ENCODE measurements at places on chromosomes 7 and 10.

- no peak for DNase-seq
Observed at GRCh38 chr10:80600256-80600655, 62.6 kb downstream of the SH2D4B start.

DNA sequence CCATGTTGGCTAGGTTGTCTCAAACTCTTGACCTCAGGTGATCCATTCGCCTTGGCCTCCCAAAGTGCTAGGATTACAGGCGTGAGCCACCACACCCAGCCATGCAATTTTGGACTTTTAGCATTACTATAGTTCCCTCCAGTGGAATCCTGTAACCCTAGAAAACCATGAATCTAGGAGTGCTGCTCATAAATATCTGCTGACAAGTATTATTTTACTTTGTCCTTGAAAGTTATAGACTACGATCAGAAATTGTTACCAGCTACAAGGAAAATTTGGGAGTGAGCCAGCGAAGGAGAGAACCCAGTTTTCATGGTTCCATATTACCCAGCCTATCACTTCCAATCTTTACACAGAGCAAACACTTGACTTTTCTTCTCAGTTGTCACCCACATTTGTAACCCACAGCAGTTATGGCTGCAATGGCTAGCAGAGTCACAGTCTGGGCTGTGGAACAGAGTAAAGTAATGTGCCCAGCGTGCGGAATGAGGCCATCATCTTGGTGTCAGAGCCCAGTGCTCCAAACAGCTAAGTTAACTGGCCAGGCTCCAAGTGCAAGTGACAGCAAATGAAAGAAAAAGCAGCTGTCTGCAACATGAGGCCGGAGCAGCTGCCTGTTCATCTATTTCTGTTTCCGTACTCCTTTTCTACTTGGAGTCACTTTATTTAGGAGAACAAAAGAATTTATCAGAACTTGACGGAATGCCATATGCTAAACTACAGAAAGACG lies 29.9 kb downstream of the ZC3HC1 start:
- DNase-seq = no peak

GRCh38 chr10:36675458-36675880 lies 449.9 kb upstream of the ANKRD30A start:
- no peak for DNase-seq

DNA sequence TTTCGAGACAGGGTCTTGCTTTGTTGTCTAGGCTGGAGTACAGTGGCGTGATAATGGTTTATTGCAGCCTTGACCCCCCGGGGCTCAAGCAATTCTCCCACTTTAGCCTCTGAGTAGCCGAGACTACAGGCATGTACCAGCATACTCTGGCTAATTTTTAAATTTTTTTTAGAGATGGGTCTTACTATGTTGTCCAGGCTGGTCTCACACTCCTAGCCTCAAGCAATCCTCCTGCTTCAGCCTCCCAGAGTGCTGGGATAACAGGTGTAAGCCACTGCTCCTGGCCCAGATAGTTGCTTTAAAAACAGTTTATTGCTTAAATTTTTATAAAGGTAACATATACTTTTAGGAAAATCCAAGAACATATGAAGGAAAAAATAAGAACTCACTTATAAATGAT lies 26.3 kb downstream of the NEURL1 start:
- DNase-seq = no peak

- no peak for DNase-seq
Observed at GRCh38 chr7:112654322-112655216, 135.6 kb downstream of the TMEM168 start.

DNA sequence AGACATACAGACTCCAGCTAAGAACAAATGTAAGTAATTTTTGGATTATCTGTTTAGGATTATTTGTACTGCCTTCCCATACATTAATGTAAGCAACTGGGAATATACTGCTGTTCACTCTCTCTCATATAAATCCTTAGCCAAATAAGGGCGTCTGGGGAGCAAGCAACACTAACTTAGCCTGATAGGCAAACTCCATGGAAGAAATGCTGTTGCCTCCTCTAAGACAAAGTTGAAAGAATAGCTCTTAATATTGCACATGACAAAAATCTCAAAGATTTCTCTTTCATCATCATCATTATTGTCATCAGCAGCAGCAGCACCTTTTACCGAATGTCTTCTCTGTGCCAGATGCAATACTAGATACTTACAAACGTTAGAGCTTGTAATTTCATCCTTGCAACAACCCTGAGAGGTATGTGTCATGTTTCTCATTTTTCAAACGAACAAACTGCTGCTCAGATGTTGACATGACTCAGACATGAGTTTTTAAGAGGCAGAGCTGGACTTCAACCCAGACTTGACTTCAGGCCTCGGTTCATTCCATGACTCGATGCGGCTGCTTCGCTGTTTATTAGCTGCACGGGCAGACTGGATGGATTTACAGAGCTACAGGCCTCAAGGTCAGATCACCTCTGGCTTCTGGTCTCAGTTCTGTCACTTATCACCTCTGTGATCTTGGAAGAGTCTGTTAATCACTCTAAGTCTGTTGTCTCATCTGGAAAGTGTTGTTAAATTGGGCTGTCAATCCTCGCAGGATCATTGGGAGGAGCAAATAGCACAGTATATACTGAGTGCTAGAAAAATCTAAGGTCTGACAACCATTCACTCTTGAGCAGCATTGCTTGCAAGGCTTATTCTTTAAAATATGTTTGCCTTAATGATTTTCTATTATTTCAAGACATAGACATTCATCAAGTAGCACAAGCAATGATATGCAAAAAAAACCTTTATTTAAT lies 126.3 kb upstream of the CELF2 start:
- no peak for DNase-seq

DNA sequence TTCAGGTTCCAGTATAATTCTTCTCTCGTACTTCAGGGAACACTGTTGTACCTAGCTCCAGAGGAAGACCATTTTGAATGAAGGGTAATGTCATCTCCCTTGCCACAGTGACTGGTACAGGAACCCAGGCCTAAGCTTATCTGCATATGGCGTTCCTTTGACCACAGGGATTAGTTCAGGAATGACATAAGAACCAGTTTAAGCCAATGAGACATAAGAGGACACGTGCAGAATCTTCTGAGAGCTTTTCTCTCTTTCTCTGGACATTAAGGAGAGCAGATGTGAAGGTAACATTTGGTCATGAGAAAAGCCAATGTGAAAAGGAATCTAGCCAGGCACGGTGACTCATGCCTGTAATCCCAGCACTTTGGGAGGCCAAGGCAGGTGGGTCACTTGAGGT lies 21.8 kb upstream of the HIBADH start:
- DNase-seq = no peak

GRCh38 chr10:33022090-33022489 lies 64.1 kb upstream of the ITGB1 start:
- DNase-seq = no peak

GRCh38 chr10:75100764-75101291 lies 10.6 kb upstream of the SAMD8 start:
- DNase-seq = no peak

DNA sequence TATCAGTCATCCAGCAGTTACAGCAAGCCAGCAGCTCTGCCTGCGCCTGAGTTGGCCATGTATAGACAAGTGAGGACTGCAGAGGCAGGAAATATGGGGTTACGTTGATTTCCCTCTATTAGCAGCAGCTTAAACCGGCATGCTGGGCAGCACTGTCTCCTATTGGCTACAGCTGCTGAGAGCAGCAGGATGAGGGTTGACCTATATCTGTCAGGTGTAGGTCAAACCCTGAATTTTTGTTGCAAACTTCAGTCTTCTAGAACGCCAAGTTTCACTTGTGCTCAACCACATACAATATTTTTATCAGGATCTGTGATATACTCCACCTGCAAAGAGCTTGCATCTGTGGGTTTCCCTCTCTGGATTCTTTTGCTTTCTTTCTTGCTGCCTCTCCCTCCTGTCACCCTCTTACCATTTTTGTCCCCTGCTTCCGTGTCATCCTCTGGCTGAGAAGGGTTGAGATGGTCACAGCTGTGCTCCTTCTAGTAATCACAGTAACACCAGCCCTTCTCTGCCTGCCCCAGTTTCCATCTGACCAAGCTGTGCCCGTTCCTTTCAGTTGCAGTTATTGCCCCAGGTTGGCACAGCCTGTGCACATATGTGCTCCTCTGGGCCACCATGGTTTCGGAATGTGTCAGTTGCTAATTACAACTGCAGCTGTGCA lies 23.8 kb upstream of the GLCCI1 start:
- DNase-seq = peak; percentile 52

GRCh38 chr10:74917481-74918077 lies 91.2 kb downstream of the KAT6B start:
- no peak for DNase-seq

DNA sequence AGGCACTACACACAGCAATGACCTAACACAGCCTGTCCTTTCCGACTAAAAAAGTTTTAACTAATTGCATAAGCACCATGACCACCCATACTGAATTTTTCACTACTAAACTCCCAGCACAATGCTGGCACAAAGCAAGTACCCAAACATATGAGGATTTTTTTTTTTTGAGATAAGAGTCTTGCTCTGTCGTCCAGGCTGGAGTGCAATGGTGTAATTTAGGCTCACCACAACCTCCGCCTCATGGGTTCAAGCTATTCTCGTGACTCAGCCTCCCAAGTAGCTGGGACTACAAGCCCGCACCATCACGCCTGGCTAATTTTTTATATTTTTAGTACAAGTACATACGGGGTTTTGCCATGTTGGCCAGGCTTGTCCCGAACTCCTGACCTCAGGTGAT lies 5.1 kb downstream of the UBE2H start:
- DNase-seq = no peak

GRCh38 chr10:104440221-104440620 lies 86.6 kb downstream of the CFAP58 start:
- no peak for DNase-seq

DNA sequence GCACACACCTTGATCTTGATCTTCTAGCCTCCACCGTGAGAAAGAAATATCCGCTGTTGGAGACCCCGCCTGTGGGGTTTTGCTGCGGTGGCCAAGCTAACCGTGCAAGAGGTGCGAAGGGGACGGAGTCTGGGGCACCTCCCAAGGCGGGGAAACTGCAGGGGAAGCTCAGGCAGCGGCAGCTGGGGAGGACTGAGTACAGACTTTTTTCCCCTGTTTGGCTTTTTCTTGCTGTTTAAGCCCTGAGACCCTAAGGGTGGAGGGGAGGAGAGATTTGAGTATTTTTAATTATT lies 108.0 kb downstream of the DNAJB6 start:
- no peak for DNase-seq

- DNase-seq = no peak
Observed at GRCh38 chr7:27185854-27186667, 1.0 kb upstream of the HOXA11 start.

GRCh38 chr7:152504816-152505215 lies 69.0 kb upstream of the KMT2C start:
- no peak for DNase-seq

- no peak for DNase-seq
Observed at GRCh38 chr10:52965509-52965908, 192.9 kb upstream of the MBL2 start.

DNA sequence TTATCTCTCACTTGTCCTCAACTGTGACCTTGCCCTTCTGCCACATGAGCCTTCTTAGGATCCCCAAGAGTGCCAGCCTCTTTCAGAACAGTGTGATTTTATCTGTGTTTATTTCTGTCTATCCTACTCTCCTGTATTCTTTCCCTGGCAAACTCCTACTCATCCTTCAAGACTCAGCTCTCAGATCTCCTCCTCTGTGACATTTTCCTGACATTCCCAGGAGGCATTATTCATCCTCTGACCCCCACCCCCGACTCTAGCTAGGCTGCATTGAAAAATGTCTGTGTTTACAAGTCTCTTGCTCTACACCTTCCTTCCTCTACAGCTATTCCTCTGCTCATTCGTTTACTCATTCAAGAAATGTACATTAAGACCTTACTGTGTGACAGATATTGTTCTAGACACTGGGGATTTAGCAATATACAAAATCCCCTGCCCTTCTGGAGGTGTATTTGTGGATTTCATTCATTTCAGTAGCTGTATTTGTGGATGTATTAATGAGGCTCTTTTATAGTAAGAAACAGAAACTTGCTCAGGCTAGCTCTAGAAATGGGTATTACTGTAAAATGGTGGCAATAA lies 61.4 kb upstream of the COMTD1 start:
- no peak for DNase-seq

GRCh38 chr10:68333440-68334431 lies 1.0 kb upstream of the PBLD start:
- no peak for DNase-seq

- no peak for DNase-seq
Observed at GRCh38 chr7:34530259-34530658, 127.8 kb upstream of the NPSR1 start.

DNA sequence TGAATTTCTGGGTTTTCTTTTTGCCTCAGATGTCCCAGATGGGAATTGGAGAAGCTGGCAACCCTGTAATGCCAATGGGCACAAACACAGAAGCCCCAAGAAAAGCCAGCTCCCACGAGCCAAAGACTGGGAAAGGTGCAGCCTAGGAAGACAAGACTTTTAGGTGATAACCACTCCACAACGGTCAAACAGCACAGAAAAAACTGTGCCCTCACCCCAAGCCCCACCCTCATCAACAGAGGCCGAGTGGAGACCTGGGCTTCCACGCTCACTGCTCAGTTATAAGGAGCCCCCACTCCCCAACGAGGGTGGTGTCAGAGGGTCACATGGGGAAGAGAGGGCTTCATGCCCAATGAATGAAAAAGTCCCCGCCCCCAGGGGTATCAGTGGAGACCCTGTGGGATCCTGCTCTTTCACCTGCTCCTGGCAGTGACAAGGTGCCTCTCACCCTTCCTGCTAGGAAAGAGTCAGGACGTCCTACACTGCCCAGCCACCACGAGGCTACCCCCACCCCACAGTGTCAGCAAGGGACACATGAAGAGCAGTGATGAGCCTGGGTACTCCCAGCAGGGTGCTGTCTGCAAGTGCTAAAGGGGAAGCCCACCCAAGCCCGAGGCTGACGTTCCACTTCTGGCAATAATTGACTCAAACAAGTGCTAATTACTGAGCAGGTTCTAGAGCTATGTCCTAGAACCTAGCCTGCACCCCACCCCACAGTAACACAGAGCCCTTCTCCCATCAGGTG lies 8.3 kb downstream of the TMEM273 start:
- no peak for DNase-seq

DNA sequence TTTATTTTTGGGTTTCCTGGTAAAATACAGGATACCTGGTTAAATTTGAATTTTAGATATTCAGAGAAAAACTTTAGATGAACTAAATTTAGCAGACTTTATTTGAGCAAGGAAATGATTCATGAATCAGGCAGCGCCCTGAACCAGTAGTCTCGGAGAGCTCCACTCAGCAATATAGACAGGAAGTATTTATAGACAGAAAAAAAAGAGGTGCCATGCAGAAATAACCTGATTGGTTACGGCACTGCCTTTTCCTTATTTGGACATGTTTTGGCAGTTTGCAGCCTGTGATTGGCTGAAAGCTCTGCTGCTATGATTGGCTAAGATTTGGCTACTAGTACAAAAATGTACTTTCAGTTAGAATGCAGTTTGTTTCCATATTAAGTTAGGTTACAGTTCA lies 198.3 kb upstream of the DKK1 start:
- DNase-seq = no peak

DNA sequence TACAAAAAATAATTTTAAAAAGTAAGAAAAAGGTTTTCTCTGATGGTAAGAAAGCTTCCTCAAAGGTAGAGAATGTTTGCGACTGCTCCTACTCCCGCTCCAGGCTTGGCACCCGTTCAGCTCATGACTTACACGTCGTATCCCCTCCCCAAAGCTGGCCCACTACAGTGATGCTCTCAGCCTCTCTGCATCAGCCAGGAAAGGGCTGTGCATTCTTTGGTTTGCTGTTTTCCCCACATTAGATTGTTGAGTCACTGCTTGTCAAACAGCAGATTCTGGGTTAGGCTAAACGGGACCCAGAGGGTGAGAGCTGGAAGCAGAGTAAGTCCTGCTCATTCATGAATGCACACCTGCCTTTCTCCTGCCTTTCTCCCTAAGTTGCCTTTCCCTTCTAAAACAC lies 54.7 kb upstream of the NMT2 start:
- no peak for DNase-seq

- no peak for DNase-seq
Observed at GRCh38 chr7:102913826-102914225, 1.0 kb downstream of the LRRC17 start.

Data from CD4-positive, alpha-beta T cell treated with Interferon gamma for 1 hour (primary cell).